RCC 7860 (cell line): ENCODE measurements at places on chromosomes 12 and 14.

DNA sequence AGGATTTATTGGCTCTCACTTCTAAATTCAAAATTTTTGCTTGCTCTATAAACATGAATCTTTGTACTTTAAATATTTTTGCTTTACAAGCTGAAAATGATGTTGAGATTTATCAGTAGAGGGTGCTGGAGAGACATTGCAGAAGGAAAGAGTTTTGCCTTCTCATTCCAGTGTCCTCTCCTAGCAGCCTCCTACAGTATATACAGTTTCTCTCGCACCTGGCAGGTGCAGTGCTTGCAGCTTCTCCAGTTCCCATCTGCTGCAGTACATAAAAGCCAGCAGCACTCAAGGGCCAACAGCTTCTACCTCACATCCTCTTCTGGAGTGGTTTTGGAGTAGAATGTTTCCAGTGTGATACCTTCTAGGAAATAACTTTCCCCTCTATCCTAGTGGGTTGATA lies 601.8 kb upstream of the ATXN7L3B start:
- DNase-seq: no peak

- no peak for DNase-seq
These were observed 10.9 kb upstream of the LGMN start for GRCh38 chr14:92759300-92759678.

GRCh38 chr12:132328282-132329029 lies 933 bp downstream of the GALNT9 start:
- DNase-seq: no peak

DNA sequence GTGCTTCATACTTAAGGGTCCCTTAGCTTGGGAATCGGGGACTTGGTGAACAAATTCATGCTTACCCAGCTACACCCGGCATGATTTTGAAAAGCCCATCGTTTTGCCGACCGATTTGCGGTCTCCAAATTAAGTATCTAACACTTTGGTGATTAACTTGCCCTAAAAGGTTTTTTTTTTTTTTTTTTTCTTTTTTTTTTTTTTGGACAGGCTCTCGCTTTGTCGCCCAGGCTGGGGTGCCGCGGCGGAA lies 843 bp upstream of the HSP90AA1 start:
- no peak for DNase-seq

DNA sequence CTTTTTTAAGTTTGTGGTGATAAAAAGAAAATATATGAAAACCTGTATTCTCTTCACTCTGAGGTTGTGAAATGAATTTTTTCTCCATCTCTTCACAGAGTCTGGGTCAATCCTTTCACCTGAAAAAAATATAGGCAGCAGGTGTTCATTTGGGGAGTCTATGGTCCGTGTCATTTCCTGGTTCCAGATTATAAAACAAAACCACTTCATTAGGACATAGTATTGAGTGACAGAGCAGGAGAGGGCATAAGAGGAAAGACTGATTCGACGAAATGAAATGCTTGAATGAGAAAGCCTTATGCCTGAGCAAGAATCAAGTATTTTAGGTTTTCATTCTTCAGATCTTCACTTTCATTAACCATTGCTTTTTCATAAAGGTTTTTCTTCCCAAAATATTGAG lies 51.8 kb upstream of the NUAK1 start:
- DNase-seq: no peak

GRCh38 chr12:34403706-34404376 lies 381.5 kb downstream of the ALG10 start:
- no peak for DNase-seq

GRCh38 chr14:99729991-99730875 lies 46.1 kb downstream of the CYP46A1 start:
- DNase-seq: no peak

GRCh38 chr12:34376133-34376799 lies 354.0 kb downstream of the ALG10 start:
- no peak for DNase-seq

GRCh38 chr12:106841510-106842302 lies 67.2 kb downstream of the RIC8B start:
- peak; percentile 26 for DNase-seq
